ENCODE measurements at places on chromosomes 13 and 19. TPM values are rescaled to one million over a fixed set of nuclear protein-coding genes. Genes with fewer than 3 reads are reported as not detected.

DNA sequence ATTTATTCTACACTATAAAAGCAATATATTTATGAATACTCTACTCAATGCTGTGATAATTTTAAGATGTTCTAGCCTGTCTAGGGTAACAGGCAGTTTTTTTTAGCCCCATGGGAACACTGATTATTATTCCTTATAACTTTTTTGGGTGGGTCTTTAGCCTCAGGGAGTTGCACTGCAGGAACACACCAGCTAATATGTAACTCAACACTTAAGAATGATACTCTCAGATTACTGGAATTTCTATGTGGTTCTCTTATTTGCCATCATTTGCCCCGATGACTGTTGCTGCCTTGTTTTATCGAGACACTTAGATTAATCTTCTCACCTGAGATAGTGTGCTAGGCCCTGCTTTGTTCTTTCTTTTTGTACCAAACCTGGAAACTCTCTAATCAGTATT, 396.9 kb upstream of the SLITRK1 start:
- no peak for DNase-seq
- no peaks in the 10 kb centered on the region for H3K27me3 ChIP-seq
- H3K4me1 ChIP-seq = peaks cover 2% of the 10 kb centered on the region

- no peak for DNase-seq
- H3K27ac ChIP-seq = no peak overlapping the region
- no peak overlapping the region for H3K4me3 ChIP-seq
- no peaks in the 10 kb centered on the region for H3K36me3 ChIP-seq
- H3K4me1 ChIP-seq = peaks cover 7% of the 10 kb centered on the region
These were observed 130.2 kb upstream of the SPACA7 start for GRCh38 chr13:112245989-112246388.

Gene CYP2F1
- total RNA-seq = not detected

DNA sequence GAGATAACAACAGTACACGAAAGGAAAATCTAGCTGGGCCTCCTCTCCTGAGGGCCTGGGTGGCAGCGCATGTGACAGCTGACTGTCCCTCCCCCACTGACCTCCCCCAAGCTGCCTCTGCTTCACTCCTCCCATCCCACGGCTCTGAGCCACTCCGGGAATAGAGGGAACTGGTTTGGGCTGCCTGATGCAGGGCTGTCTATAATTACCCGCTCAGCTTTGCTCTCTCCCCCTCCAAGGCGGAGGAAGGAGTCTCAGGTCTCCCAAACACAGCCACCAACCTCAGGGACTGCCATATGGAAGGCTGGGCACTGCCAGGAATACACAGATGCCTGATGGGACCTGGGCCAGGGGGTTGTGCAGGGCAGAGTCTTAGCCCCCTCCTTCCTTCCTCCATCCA, 7.9 kb downstream of the NAPA start:
- peaks cover 47% of the 10 kb centered on the region for H3K4me1 ChIP-seq
- peaks cover 13% of the 10 kb centered on the region for H3K27me3 ChIP-seq
- DNase-seq = no peak
- H3K36me3 ChIP-seq = no peaks in the 10 kb centered on the region
- peak overlapping the region; percentile 82 for H3K27ac ChIP-seq

- peaks cover 8% of the 10 kb centered on the region for H3K27me3 ChIP-seq
- H3K4me1 ChIP-seq = no peaks in the 10 kb centered on the region
- peak; percentile 73 for DNase-seq
- H3K4me3 ChIP-seq = peak overlapping the region; percentile 91
- peak overlapping the region; percentile 52 for H3K27ac ChIP-seq
These were observed 12.8 kb downstream of the FUT6 start for GRCh38 chr19:5826531-5827341.

DNA sequence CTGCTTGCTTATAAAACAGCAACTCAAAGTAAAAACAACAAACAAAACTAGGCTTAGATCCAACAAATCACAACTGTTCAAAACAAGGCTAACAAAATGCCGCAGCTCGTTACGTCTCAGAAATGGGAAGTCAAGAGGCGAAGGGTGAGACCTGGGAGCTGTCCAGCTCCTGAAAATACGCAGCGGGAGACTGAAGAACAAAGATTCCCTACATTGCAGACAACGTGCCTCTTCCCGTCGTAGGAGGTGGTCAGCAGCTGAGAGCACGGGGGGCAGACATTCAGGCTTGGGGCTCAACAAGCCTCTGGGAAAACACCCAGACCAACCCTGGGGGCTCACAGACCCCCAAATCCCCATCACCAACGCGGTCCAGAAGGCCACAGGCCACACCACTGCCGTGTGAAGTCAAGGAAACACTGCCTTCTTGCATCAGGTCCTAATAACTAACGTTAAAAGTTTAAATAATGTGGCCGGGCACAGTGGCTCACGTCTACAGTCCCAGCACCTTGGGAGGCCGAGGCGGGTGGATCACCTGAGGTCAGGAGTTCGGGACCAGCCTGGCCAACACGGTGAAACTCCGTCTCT, 13.5 kb downstream of the PLPP2 start:
- peaks cover 5% of the 10 kb centered on the region for H3K4me1 ChIP-seq
- H3K4me3 ChIP-seq = no peak overlapping the region
- H3K27me3 ChIP-seq = peaks cover 2% of the 10 kb centered on the region
- DNase-seq = no peak
- H3K27ac ChIP-seq = no peak overlapping the region
- H3K36me3 ChIP-seq = no peaks in the 10 kb centered on the region

GRCh38 chr19:28358633-28359032, 854.3 kb downstream of the UQCRFS1 start:
- H3K27ac ChIP-seq = no peak overlapping the region
- H3K4me3 ChIP-seq = no peak overlapping the region
- H3K36me3 ChIP-seq = no peaks in the 10 kb centered on the region
- no peaks in the 10 kb centered on the region for H3K4me1 ChIP-seq
- no peak for DNase-seq

GRCh38 chr13:41122838-41123237, 9.8 kb downstream of the KBTBD6 start:
- no peak overlapping the region for H3K27ac ChIP-seq
- no peaks in the 10 kb centered on the region for H3K4me1 ChIP-seq
- no peaks in the 10 kb centered on the region for H3K27me3 ChIP-seq
- H3K4me3 ChIP-seq = no peak overlapping the region

GRCh38 chr13:106918557-106918860, 350.6 kb upstream of the ARGLU1 start:
- peak overlapping the region; percentile 4 for H3K4me3 ChIP-seq
- DNase-seq = no peak
- no peaks in the 10 kb centered on the region for H3K27me3 ChIP-seq
- H3K27ac ChIP-seq = no peak overlapping the region

DNA sequence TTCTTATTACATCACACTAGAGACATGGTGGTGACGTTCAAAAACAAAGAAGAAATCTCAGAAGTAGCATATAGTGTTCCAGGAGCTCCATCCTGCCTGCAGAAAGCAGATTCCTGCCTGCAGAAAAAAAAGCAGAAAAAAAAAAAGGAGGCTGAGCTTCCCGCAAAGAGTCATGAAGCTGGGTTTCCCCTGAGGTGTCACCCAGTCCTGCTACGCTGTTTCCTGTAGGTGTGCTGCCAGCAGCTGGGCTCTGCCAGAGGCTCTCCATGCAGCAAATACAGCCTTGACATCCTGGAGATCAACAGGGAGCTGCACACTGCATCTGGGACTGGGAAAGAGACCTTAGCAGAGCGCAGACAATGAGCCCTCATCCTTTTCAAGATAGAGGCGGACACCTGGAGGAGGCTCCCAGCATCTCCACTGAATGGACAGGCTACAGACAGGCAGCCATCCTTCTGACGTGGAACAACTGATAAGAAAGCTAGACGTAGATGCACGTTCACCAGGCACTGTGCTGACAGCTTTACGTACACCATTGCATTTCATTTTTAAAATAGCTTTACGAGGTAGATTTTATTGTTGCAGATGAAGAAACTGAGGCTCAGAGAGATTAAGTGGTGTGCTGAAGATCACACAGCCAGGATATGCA, 350.9 kb downstream of the FOXO1 start:
- no peaks in the 10 kb centered on the region for H3K36me3 ChIP-seq
- no peaks in the 10 kb centered on the region for H3K27me3 ChIP-seq
- no peak for DNase-seq

DNA sequence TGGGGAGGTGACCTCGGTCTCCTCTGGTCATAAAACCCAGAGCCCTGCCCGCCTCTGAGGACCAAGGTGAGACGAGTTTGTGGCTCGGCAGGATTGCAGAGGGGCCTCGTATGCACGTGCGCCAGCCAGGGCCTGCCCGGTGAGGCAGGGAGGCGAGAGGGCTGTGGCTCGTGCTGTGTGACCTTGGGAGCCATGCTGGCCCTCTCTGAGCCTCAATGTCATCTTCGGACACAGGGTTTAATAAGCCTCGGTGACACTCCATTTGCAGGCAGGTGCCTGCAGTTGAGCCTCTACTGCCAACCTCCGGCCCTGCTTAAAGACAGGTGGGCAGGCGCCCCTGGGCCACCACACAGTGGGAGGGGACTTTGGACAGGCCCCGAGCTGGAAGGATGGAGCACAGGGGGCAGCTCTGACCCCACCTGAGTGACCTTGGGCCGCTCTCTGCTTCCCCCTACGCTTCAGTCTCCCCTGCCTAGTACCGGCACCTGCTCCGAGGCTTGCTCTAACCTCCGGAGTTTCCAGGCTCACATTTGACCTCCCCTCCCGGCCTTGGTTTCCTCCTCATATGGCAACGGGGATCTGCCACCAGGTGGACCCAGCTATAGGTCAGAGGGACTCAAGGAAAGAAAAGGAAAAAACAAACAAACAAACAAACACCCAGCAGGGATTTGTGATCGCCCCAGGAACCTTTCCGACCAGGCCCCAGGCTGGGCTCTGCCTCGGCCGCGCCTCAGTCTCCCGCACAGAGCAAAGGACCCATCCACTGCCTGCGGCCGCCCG, 3.1 kb downstream of the ZBTB7A start:
- no peaks in the 10 kb centered on the region for H3K36me3 ChIP-seq
- peak overlapping the region; percentile 88 for H3K27ac ChIP-seq

DNA sequence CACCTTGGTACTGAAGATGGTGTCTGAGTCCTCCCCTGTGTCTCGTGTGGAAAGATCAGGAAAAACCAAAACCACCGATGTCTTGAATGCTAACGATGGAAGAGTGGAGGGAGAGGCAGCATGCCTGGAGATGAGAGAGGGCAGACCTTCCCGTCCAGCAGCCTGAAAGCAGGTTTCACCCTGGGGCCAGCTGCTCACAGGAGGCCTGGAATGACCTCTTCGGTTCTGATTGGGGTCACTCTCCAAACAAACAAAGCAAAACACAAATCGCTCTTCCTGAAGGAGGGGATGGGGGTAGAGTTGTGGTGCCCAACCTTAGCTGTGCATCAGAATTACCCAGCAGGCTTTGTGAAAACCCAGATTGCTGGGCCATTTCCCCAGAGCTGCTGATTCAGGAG, 142.3 kb upstream of the SOX1 start:
- no peaks in the 10 kb centered on the region for H3K36me3 ChIP-seq
- DNase-seq = no peak
- no peak overlapping the region for H3K27ac ChIP-seq
- H3K4me3 ChIP-seq = no peak overlapping the region
- H3K27me3 ChIP-seq = peaks cover 11% of the 10 kb centered on the region

Gene EXOC3L2
- not detected for total RNA-seq
